ENCODE measurements at places on chromosomes 6 and 20.

DNA sequence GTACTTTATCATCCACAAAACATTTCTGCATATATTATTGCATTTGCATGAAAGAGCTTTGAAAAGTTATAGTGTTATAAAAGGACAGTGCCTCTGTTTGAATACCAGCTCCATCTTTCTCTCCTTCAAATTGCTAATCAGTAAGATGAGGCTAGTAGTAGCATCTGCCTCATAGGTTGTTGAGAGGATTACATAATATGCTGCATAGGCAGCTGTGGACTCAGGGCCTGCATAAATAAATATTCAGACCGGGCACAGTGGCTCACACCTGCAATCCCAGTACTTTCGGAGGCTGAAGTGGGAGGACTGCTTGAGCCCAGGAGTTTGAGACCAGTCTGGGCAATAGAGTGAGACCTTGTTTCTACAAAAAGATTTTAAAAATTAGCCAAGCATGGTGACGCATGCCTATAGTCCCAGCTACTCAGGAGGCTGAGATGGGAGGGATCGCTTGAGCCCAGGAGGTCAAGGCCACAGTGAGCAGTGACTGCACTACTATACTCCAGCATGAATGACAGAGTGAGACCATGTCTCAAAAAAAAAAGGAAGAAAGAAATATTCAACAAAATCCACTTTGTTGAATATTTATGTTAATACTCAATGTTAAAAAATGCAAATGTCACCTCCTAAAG is 18.3 kb upstream of the SEC63 start:
- no peak for DNase-seq

DNA sequence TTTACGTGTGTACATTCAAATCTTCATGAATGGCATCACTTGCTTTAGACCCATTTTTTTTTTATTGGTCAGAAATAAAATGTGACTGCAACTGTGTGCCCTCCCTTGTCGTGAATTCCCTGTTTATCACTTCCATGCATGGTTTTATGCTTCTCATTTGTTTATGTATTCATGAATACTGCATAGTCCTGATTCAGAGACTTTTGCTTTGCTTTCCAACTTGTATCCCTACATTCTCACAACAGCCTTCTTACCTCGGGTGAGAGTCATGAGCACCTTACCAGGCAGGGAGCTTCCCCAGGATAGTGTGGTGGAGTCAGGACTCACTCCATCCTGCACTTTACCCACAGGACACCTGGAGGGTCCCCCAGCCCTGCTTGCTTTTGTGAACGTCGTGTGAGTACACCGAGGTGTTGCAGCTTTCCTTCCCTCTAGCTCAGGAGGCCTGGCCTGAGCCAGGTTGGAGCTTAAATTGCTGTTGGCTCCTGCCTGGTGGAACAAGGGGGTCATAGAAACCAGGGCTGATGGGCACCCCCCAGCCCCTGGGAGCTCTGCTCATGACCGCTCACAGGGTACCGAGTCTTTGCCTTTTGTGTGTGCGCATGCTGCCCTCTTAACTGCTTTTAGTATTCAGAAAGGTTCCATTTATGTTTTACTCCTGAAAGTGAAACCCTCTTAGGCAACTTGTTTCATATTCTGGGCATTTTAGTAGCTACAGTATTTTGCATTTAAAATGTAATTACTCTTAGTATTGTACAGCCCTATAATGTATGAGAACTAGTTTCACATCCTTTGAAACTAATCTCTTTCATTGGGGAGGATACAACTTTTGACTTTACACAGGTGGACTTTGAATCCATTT is 66.0 kb downstream of the CDS2 start:
- DNase-seq, result no peak

- DNase-seq, result no peak
These were observed 493.5 kb upstream of the FLRT3 start for GRCh38 chr20:14830899-14831298.

DNA sequence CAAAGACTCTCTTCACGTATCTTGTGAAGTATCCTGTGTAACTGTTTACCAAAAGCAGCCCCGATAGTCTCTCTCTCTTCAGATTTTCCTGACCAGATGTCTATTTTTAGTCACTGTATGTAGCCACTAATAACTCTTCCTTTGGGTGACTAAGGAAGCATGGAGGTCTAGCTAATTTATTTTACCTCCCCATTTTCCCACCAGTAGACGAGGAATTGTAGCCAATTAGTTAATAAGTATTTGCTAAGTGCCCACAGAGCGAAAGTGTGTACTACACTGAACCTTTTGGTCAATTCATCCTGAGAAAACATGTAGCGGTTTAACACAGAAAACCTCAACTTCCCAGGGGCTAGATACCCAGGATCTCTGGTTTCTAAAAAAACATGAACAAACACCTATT is 180.6 kb downstream of the TBX18 start:
- DNase-seq, result no peak

DNA sequence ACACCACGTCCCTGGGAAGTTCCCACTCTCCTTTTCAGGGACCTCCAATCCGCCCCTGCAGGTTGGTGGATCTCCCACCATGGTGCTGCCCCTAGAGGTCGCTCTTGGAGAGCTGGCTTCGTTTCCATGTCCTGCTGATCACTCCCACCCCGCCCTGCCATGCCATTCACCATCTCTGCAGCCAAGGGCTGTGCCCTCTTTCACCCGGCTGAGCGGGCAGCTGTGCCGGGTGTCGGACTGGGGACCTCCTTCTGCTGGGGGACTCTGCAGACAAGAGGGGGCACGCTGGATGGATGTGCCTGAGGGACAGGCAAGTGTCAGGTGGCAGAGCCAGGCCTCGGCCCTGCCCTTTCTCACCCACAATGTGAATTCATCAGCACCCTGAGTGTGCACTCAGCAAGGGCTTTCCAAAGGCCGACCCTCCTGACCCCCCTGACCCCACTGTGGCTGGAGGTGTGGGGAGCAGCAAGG is 347.0 kb downstream of the CDH4 start:
- no peak for DNase-seq

DNA sequence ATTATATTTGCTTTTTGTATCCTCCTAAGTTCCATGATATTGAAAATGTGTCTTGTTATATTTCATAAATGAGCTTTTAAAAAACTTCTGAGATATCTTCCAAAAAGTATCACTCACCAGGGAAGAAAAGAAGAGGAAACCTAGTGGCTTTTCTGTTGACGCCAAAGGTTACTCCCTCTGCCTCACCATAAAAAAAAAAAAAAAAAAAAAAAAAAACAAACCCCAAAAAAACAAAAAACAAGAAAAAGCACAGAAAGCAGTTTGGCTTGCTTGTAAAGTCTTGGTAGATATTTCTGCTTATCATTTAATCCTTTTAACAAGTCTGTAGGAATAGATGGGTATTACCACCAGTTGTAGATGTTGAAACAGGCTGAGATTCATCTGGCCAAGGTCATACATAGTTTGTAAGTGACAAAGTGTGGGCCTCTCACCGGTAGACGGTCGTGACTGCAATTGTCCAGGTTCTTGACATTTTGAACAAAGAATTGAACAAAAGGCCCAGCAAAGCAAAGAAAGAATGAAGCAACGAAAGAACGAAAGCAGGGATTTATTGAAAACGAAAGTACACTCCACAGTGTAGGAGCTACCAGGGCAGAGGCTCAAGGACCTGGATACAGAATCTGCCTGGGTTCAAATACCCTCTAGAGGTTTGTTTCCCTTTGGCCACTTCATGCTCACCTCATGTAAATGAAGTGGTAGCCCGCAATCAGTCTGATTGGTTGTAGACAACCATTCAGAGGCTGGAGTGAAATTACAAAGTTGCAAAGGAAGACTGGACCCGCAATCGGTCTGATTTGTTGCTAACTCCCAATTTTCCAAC is 11.6 kb upstream of the ELOVL5 start:
- DNase-seq, result no peak
